Ascending aorta (tissue), 2 donors: ENCODE measurements at places on chromosomes 4 and X.

DNA sequence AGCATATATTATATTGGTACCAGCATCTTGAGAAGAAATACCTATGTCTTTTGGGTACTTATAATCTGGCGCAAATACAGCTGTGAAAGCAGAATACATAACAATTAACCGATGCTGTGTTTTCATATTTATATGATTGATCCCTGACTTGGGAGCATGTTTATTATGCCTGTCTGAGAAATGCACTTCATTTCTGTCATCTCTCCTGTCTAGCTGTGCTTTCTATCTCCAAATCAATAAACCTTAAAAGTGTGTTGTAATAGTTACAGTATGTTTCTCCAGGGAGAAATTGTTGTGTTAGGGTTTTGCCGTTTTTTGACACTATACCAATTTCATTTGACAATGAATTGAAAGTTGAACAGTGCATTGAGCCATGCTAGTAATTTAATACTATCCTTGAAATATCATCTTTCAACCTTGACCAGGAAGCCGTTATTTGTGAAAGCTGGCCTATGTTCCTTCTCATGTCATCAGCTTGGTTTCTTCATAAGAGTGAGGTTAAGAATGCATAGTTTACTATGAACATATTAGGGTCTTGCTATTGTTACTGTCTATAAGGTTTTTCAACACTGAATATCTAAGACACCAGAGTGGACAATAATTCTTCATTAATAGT lies 206.2 kb upstream of the PCDH18 start:
- no peak for DNase-seq

GRCh38 chr4:74206088-74206825 lies 48.3 kb downstream of the MTHFD2L start:
- no peak for DNase-seq

DNA sequence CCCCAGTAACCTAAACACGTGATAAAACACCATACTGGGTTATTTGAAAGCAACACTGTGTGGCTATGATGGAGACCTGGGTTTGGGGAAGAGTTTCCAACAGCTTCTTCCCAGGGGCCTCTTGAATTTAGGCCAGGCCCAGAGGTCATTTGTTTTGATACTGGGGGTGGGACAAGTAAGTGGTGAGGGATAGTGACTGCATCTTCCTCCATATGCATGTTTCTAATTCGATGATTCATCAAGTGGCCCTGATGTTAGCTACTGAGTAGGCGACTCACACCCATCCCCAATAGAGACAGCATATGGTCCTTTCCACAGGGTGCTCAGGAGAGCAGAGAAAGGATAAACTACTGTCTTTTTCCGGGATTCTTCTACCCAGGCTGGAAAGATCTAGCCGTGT lies 2.7 kb downstream of the NDP start:
- DNase-seq = no peak

GRCh38 chr4:173449380-173449717 lies 50.4 kb upstream of the SCRG1 start:
- DNase-seq = no peak

DNA sequence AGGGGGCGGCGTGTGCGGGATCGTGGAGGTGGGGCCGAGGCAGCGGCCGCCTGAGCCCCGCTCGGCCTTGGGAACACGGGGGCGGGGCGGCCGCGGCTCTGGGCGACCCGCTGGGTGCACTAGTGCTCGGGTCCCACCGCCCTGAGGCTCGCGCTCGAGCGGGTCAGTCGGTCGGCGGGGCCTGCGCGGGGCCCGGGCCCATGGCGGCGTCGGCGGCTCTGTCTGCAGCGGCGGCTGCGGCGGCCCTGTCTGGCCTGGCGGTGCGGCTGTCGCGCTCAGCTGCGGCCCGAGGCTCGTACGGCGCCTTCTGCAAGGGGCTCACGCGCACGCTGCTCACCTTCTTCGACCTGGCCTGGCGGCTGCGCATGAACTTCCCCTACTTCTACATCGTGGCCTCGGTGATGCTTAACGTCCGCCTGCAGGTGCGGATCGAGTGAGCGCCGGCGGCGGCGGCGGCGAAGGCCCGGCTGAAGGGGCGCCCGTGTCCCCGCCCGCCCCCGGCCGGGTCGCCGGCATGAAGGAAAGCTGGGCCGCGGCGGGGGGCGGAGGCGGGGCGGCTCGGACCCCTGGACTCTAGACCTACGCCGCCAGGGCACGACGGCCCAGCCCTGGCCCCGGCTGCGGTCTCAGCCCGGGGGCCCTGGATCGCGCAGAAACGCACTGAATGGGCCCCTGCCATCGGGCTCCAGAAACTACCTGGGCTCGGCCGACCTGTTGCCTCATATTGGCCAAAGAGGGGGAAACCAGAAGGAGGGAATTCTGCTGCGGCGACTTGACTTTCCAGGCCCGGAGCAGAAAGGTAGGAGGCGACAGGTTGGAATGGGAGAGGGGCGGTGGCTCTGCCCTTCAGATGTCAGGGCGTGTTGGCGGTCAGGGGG lies at the start of gene SMIM10L2A:
TSS of gene SMIM10L2A (plus strand) at position 13 of the 878 bp plus-strand sequence. CDS start at position 201, 188 bp downstream.
- no peak for DNase-seq

DNA sequence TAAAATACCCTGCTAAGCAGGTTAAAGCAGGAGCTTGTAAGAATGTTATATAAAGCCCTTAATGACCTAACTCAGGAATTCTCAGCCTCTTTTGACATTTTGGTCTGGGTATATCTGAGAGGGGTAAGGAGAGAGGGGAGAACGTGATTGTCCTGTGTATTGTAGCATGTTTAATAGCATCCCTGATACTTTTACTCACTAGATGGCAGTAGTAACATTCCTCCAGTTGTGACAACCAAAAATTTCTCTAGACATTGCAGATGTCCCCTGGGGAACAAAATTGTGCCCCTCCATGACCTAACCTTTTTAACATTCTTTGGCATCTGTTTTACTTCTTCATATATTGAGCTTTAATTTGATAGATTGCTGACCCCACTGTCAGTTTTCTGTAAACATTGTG lies 17.9 kb downstream of the SMARCA5 start:
- DNase-seq = no peak

DNA sequence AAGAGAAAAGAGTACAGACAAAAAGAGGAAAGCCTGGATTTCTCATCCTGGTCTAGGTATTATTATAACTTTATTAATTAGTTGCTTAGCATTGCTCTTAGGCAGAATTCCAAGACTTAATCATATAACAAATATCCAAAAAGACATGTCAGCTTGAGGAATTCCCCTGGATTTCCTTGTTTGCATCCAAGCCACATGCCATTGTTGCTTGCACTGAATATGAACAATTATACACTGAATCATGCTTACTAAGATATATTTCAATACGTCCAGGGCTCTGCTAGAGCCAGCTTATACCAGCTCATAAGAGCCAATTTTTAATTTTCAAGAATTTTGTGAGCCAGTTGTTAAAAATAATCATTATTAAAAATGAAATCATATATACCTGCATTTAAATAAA lies 5.5 kb upstream of the TLR10 start:
- DNase-seq = no peak

DNA sequence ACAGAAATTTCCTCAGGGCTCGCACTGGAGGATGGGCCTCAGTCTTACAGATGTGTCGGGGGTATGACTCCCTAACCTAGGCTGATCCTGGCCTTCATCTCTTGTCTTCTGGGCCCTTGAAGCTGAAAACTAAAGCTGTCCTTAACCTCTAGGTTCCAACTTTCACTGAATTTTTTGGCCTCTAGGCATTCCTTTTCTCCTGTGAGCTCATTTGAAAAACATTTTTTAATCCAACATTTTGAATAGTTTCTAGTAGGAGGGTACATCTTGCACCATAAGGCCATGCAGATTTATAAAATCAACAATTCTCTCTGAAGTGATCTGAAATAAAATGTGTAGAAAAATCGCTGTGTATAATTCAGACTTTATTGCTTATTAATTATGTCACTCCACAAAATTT lies 19.7 kb downstream of the RWDD4 start:
- DNase-seq = no peak

- DNase-seq = no peak
These were observed 354.9 kb downstream of the DHRSX start for GRCh38 chrX:2145692-2146367.

DNA sequence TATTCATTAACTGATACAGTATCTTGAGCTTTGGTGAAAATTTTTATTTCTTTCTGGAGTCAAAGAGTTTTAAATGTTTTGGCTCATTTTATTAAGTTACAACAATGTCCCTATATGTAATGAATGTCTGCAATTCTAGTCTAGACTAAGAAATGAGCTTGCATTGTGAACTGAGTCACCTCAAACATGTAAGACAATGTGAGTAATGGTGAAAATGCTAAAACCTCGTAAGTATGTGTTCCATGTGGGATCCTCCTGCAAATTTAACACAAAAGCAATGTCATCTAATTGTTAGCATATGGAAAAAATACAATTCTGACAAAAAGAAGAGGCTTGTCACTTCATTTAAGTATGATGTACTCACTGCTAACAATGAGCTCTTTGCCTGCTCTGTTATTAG lies 480.5 kb upstream of the FSTL5 start:
- no peak for DNase-seq

- peak; percentile 11 for DNase-seq
These were observed 203.2 kb downstream of the PTTG2 start for GRCh38 chr4:38163216-38164006.

DNA sequence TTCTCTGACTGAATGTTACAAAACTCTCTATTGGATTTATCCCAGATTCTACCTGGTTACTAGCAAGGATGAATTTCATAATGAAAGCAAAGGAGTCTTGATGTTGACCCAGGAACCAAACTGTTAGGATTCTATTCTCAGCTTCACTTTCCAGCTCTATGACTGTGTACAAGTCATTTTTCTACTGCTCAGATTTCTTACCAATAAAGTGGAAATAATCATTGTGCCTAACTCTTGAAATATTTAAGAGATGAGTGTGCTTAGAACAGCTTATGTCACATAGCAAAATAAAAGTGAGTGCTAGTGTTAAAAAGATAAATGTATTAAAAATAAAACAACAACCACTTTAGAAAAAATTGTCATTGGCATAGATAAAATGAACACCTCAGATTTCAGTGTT lies 45.6 kb downstream of the EPHA5 start:
- no peak for DNase-seq

DNA sequence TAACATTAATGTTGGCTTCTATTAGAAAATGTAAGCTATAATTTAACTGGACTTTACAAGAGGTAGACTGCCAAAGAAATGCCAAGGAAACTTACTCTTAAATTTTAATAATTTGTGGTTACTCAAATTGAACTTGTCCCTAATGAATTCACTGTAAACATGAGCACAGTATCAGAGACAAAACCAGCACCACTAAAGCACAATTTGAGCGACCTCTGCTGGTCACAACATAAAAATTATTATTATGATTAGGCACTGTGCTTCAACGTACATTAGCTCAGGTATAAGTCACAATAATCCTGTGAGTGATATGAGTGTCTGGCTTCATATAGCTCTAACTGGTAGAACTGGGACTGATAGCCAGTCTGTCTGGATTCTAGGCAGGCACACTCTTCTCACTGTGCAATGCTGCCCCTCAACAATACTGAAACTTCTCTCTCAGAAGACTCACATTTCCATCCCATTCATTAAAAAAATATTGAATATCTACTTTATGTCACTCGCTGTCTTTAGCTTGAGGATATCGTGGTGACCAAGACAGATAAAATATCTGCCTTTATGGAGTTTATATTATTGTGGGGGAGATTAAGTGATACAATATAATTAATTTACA lies 8.0 kb downstream of the NUDT6 start:
- DNase-seq = no peak

GRCh38 chr4:177728361-177729152 lies 286.3 kb upstream of the AGA start:
- no peak for DNase-seq

DNA sequence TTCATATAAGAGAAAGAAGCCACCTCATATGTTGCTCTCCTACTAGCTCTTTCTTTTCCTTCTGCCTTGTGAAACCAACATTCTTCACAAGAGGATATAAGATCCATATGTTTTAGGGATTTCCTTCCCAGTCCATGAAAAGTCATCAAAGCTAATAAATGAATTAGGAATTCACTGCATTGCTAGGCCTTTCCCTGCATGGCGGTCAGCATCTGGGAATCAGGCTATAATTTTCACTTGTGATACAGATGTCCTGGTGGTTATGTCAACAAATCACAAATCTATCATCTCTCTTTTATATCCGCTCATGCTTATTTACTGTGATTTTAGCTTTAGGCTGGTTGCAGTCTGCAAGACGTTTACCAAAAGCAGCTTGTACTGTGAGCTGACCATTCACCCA lies 510.0 kb downstream of the NLGN4X start:
- no peak for DNase-seq

DNA sequence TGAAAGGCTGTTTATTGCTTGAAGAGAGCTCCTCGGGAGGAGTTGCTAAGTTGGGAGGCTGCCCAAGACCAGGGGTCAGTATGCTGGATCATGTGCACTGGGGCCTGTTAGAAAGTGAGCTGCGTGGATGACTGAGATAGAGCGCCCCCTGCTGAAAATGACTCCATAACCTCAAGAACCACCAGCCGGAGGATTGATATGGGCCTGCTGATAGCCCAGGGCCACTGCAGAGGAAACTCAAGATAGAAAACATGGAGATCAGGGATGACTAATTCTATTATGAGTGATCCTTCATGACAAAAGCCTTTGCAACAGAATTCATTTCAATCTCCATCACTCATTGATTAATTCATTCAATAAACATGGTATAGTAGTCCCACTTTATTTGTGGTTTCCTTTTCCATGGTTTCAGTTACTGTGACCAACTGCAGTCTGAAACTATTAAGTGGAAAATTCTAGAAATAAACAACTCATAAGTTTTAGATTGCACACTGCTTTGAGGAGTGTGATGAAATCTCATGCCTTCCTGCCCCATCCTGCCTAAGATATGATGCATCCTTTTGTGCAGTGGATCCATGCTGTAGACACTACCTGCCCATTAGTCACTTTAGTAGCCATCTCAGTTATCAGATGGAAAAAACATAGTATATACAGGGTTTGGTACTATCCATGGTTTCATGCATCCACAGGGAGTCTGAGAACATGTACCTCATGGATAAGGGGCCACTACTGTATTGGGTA lies 126.7 kb upstream of the MBNL3 start:
- no peak for DNase-seq

- DNase-seq = no peak
These were observed 23.0 kb upstream of the PPA2 start for GRCh38 chr4:105496899-105497298.

GRCh38 chrX:78573630-78574029 lies 85.5 kb downstream of the RTL3 start:
- DNase-seq = no peak

DNA sequence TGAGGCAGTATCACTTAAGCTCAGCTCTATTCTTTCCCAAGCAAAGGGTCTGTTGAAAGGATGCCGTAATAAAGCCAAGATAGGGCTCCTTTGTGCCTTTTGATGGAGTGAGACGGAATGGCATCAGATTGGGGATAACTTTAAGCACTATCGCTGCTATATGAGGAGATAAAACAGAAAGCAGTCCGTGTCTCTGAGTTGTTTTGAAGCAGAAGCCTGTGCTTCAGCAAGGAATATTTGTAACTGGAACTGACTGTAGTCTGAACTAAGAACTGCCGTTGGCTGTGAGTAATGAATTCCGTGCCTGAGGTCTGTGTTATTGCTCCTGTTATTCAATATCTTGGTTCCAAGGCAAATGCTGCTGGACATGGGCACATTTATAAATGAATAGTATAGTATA lies 297.4 kb downstream of the ANKRD50 start:
- no peak for DNase-seq

GRCh38 chrX:38124000-38124399 lies 96.7 kb downstream of the SRPX start:
- DNase-seq = no peak

GRCh38 chr4:135934026-135934425 lies 1598.3 kb downstream of the PCDH18 start:
- DNase-seq = no peak
